ENCODE measurements at places on chromosomes 7 and 10. TPM values are rescaled to one million over a fixed set of nuclear protein-coding genes. Genes with fewer than 3 reads are reported as not detected.

The EVX1 gene
- total RNA-seq = 1.1 TPM

The ZMIZ1 gene
- 30.9 TPM for total RNA-seq

The NUDT5 gene
- total RNA-seq = 54.9 TPM

The CCDC172 gene
- total RNA-seq = not detected

The PLXDC2 gene
- 52.2 TPM for total RNA-seq

The ACSL5 gene
- total RNA-seq = 40.2 TPM

The ACHE gene
- 4.6 TPM for total RNA-seq

The TRIM74 gene
- 2.4 TPM for total RNA-seq

The KAZALD1 gene
- total RNA-seq = 34.8 TPM

The PTF1A gene
- not detected for total RNA-seq

The EPDR1 gene
- 12.2 TPM for total RNA-seq

The GIMAP2 gene
- total RNA-seq = 2.4 TPM

The ADIRF gene
- not detected for total RNA-seq

The NAT16 gene
- total RNA-seq = not detected

The GPR15LG gene
- total RNA-seq = 2.6 TPM

The TMEM213 gene
- total RNA-seq = 0.03 TPM

The GIGYF1 gene
- total RNA-seq = 14.2 TPM
